ENCODE measurements at places on chromosomes 4 and X.

DNA sequence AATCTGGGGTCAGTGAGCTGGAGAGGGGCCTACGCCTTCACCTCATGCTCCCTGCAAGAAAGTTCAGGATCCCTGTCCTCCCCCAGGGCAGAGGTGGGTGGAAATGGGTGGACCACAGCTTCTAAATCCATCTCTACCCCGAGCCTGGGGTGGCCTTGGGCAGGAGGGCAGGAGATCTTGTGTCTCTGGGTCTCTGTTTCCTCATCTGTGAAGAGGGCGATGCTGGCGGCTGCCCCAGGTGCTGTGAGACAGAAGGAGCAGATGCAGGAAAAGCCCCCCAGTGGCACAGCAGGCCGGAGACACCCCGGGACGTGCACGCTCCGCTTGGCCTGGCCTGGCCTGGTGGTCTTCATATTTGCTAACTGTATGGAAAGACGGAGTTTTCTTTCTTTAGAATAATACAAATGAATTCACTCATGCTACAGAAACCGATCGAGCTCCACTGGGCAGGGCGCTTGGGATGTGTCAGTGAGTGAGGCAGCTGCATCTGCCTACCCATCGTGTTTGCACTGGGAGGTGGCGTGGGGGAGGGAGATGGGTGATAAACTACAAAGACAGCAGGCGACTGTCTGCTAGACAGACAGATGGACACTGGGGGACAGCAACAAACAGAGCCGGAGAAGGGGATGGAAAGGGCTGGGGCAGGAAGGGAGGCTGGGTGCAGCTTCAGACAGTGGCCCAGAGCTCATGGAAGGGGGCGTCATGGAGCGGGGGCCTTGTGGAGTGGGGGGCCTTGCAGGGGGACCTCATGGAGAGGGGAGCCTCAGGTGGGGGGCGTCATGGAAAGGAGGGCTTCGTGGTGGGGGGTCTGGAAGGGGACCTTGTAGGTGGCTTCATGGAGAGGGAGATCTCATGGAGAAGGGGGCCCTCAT lies 136.2 kb downstream of the CPZ start:
- no peak for DNase-seq

DNA sequence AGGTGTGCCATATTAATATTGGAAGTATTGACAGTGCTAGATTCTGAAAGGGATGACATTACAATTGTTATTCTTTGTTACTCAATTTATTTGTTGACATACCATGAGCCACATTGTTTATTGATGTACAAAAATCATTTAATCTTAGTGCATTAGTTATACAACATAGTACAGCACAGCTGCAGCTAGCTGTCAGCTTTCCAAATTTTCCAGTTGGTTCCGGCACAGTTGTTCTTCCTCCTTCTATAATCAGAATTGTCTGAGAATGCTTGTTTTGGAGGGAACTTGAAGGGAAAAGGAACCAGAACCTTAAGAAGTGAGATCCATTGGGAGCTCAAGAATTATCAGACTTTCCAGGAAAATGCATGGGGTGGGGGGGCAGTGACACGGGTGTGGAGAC lies 281.4 kb downstream of the ZIC3 start:
- DNase-seq: no peak

DNA sequence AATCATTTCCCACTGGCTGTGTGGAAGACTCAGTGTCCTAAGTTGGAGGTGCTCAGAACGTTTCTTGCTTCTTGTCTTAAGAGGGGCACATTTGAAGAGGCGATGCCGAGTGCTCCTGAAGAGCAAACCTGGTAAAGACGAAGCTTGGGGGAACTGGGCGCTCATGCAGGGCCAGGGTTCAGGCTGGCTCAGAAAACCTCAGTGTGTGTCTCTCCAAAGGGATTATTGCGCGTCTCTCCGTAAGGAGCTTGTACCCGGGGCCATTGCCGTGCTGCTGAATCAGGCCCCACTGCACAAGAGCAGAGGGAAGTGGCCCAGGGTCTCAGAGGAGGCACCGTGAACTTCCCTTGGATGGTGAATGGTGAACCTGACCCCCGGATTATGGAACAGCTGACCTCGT lies 44.4 kb downstream of the PSAPL1 start:
- no peak for DNase-seq

GRCh38 chrX:867502-867901 lies 236.9 kb downstream of the SHOX start:
- no peak for DNase-seq

GRCh38 chr4:61994036-61994435 lies 793.9 kb downstream of the ADGRL3 start:
- DNase-seq: no peak

DNA sequence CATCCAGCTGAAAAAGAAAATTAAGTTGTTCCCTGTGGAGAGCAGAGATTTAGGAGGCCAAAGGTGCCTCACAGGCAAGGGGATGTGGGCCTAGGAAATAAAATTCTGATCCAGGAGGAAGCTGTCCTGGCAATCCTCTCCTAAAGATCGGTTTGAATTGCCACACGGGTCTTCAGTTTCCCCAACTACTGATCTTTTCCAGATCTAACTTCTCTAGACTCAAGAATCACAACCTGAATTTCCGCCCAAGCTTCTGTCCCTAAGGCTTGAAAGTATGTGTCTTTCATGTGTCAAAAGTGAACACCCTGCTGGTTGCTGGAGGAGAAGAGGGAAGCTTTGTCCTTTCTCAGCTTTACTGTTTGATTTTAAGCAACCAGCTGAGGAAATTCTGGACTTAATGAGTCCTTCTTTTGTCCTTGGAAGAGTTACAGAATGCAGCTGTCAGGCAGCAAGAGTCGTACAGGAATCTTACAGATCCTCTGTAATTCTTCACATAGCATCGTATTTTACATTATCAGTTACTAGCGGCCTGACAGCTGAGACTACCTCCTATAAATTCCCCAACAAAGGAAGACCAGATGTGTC lies 93.8 kb downstream of the INPP4B start:
- DNase-seq: no peak

- DNase-seq: no peak
Measured at GRCh38 chrX:118038614-118039365, 77.8 kb downstream of the KLHL13 start.

DNA sequence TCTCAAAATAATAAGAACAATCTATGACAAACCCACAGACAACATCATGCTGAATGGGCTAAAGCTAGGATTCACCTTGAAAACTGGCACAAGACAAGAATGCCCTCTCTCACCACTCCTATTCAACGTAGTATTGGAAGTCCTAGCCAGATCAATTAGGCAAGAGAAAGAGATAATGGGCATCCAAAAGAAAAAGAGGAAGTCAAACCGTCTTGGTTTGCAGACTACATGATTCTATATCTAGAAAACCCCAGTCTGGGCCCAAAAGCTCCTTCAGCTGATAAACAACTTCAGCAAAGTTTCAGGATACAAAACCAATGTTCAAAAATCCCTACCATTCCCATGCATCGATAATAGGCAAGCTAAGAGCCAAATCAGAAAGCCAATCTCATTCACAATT lies 59.0 kb downstream of the CHM start:
- no peak for DNase-seq

GRCh38 chrX:30635630-30636029 lies 17.6 kb upstream of the GK start:
- DNase-seq: no peak

GRCh38 chrX:64204701-64205440 lies 637 bp downstream of the AMER1 start:
- peak; percentile 0 for DNase-seq

GRCh38 chr4:110533590-110533910 lies 57.6 kb downstream of the ENPEP start:
- DNase-seq: no peak

GRCh38 chr4:156536661-156537060 lies 434.9 kb downstream of the PDGFC start:
- DNase-seq: no peak

DNA sequence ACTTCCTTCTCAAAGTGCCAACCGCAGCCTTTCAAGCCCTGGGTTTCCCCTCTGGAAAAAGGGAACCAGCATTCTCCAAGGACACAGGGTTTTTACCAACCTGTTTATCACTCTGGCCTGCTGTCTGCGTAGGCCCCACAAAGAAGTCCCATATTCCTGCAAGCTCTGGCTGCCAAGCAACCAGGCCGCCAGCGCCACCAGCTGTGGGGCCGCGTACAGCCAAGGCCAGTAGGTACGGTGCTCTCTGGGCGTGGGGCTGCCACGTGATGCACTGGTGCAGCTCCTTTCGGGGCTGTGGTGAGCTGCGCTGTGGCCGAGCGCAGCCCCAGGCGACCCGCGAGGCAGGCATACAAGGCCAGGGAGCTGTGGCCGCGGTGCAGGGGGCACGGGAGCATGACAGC lies 22.1 kb downstream of the LUZP4 start:
- DNase-seq: no peak

DNA sequence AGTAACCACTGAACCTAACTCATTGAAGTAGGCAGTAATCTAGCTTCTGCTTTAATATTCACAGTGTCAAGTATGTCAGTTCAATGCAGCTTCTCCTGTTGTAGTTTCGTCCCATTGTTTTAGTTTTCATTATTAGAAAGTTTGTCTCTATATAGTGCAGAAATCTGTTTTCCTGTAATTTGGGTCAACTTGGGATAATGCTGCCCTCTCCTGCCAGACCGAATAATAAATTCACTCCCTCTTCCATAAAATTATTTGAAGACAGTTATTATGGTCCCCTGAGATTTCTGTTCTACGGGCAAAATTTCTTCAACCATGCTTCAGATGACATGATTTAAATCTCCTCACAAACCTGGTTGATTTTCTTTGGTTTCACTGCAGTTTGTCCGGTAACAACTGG lies 4.6 kb upstream of the LUZP4 start:
- DNase-seq: no peak

GRCh38 chr4:4542774-4543485 lies 1.1 kb upstream of the STX18 start:
- no peak for DNase-seq

- no peak for DNase-seq
Measured at GRCh38 chr4:31408121-31408520, 688.0 kb downstream of the PCDH7 start.

DNA sequence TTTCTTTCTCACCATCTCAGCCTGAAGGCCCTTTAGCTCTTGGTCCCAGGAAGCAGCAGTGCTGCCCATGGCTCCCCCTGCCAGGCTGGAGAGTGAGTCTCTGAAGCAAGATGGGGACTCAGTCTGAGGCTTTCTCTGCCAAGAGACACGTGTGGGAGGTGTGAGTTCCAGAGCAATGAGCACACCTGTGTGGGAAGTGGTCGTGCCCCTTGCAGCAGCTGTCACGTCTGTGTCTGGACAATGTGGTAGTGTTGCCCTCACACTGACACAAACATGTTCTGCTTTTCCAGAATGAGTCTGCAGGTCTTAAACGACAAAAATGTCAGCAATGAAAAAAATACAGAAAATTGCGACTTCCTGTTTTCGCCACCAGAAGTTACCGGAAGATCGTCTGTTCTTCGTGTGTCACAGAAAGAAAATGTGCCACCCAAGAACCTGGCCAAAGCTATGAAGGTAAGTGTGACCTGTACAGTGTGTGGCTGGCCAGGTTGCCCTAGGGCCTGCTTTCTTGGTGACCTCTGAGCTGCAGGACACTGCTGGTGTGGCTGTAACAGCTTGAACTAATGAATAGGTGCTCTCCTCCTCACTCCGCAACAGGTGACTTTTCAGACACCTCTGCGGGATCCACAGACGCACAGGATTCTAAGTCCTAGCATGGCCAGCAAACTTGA lies 1.9 kb downstream of the TACC3 start:
- DNase-seq: no peak

DNA sequence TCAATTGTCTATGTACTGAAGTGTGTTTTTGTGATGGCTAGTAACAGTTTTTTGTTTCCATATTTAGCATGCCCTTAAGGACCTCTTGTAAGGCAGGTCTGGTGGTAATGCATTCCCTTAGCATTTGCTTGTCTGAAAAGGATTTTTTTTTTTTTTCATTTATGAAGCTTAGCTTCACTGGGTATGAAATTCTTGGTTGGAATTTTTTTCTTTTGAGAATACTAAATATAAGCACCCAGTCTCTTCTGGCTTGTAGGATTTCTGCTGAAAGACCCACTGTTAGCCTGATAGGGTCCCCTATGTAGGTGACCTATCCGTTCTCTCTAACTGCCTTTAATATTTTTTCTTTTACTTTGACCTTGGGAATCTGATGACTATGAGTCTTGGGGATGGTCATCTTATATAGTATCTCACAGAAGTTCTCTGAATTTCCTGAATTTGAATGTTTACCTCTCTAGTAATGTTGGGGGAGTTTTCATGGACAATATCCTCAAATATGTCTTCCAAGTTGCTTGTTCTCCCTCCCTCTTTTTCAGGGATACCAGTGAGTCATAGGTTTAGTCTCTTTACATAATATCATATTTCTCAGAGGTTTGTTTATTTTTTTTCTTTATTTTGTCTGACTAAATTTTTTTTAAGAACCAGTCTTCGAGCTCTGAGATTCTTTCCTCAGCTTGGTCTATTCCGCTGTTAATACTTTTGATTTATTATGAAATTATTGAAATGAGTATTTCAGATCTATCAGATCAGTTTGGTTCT lies 157.1 kb upstream of the PGRMC2 start:
- no peak for DNase-seq

GRCh38 chr4:48340276-48340964 lies 909 bp upstream of the SLAIN2 start:
- DNase-seq: no peak

GRCh38 chr4:76363556-76364290 lies 57.2 kb downstream of the STBD1 start:
- DNase-seq: no peak

GRCh38 chr4:173934201-173934600 lies 349.3 kb downstream of the FBXO8 start:
- DNase-seq: no peak

DNA sequence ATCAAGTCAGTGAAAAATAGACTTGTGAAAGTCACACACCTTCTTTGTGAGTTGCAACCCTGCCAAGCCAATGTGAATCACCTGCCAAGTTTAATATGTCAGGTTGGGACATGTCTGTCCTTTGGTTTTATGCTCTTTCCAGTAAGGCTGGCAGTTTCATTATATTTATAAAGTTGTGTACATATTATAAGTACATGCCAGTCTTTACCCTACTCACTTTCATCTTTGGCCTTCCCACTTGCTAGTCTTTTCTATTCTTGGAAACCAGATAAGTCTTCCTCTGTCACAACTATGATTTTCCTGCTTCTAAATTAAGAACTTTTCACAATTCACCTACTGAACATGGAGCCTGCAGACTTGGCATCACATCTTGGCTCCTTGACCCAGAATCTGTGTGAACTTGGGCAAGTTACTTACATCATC lies 680.7 kb upstream of the BOD1L1 start:
- DNase-seq: no peak

DNA sequence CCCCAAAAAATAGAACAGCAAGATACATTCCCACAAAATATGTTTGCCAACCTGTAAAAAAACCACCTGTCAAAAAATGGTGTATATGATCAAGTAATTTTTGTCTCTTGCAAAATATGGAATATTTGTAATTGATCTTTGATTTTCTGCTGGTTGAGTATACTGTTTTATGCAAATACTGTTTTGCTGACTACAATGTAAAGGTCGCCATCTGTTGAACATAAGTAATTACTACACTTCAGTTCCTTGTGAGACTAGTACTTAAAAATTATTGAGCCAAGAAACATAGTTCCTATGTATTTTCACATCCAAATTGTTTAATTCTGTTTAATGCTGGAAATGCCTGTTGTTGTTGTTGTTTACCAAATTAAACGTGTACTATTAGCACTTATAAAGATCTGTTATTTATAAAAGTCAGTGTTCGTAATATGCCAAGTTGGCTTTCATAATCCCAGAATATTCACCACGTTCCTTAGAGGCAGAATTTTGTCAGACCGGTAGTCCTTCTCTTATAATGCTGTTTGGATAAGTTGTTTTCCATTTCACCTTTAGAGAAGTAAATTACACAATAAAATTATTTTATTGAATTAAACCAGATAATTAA lies 144.2 kb downstream of the PDLIM5 start:
- DNase-seq: no peak

GRCh38 chrX:45876206-45876605 lies 669.0 kb downstream of the ZNF674 start:
- DNase-seq: no peak

GRCh38 chr4:166499820-166500219 lies 626.8 kb downstream of the TLL1 start:
- DNase-seq: no peak

Data from activated T-cell treated with anti-CD3 and anti-CD28 coated beads for 1 hour (primary cell).